ENCODE measurements at places on chromosomes 13 and 19.

GRCh38 chr13:21663197-21663596 is 7.7 kb upstream of the FGF9 start:
- no peak for DNase-seq

DNA sequence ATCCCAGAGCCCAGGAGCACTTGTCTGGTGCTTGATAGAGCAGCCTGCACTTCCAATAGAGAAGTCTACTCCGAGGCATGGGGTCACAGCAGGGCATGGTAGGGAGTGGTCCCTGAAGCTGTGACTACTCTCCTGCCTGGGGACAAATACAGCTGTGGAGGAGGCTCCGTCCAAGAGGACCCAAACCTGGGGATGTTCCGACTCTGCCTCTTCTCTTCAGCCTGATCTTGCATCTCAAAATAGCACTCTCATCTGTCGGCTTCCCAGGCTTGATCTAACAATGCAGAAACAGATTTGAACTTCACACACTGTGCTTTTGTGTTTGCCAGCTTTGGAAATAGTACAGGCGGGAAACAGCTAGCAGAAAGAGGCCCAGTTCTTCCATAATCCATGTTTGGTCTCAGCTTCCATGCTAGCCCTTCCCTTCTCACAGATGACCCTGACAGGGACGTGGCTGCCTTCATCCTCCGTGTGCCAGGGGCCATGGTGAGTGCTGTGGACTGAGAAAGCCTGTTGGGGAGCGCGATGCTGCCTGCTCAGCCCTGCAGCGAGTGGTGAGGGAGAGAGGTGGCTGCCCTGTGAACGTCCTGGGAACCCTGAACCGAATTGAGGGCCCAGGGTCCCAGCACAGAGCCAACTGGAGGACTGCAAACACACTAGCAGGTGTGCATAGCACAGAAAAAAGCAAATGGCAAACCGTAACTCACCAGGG is 150.3 kb upstream of the GPR12 start:
- DNase-seq = no peak

DNA sequence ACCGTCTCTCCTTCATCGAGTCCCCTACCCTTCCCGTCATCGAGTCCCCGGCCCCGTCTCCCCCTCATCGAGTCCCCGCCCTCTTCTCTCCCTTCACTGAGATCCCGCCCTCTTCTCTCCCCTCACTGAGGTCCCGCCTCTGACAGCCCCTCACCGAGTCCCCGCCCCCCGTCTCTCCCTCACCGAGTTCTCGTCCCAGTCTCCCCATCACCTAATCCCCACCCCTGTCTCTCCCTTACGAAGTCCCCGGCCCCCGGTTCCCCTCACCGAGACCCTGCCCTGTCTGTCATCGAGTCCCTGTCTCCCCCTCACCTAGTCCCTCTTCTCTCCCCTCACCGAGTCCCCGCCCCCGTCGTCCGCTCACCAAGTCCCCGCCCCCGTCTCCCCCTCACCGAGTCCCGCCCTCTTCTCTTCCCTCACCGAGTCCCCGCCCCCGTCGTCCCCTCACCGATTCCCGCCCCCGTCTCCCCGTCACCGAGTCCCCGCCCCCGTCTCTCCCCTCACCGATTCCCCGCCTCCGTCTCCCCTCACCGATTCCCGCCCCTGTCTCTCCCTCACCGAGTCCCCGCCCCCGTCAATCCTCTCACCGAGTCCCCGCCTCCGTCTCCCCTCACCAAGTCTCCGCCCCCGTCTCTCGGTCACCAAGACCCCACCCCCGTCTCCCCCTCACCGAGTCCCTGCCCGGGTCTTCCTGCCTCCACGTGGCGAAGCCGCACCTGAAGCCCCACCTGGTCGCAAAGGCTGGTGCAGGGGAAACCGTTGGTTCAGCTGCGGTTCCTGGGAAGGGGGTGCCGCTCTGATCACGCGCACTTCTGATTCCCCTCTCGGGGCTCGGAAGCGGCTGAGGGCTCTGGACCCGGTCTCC is 23.9 kb upstream of the ZNF846 start:
- DNase-seq = peak; percentile 92

DNA sequence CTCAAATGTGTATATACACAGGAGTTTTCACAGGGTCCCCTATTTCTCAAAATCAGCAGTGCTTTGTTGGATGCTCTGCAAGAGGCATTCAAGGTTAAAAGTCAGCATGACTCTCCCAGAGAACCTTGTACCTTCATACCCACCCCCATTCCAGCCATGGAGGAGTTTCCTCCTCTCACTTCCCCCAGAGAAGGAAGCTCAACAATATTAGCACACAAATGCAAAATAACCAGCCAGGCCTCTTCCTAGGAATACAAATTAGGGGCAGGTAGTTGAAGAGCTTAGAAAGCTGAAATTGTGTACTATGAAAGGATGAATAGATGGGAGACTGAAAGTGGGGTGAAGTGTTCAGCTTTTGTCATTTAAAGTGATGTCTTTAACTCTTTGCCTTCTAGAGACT is 43.8 kb downstream of the SPRY2 start:
- DNase-seq = no peak

DNA sequence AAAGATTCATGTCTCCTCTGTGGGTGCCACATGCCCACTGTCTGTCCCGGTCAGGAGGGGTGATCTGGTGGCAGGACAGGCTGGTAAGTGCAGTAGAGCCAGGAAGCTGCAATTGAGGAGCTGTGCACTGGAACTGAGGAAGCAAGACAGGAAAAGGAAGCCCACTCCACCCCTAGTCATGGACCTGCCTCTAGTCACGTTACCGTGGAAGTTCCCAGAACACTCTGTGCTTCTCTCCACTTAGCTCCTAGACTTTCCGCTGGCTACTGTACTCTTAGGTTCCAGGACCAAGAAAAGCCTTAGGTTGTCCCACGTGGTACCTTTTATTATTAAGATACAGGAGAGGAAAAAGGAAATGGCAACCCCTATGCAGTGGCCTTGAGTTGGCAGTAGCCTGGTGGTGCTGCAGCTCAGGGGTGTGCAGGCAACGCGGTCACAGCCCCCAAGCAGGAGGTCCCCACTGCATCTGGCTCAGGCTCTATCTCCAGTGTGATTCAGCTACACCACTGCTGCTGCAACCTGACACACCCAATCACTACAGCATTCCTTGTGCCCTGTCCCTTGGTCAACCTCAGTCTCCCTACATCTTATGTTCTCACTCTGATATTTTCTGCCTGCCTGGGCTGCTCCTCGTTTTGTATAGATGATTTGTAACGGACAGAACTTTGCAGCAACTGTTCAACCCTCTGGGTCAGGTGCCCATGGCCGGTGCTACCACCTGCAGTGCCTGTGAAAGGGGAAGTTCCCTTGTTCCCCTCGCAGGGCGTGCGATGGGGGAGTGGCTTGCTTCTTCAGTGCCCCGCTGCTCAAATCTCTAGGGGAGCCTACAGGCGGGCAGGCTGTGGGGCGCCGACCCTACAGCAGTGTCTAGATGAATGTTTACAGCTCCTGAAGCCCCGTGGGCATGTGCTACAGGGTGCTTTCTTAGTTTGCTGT is 24.4 kb upstream of the GPR12 start:
- DNase-seq = no peak
